RWPE2 (cell line): ENCODE measurements at places on chromosomes 3 and 15.

DNA sequence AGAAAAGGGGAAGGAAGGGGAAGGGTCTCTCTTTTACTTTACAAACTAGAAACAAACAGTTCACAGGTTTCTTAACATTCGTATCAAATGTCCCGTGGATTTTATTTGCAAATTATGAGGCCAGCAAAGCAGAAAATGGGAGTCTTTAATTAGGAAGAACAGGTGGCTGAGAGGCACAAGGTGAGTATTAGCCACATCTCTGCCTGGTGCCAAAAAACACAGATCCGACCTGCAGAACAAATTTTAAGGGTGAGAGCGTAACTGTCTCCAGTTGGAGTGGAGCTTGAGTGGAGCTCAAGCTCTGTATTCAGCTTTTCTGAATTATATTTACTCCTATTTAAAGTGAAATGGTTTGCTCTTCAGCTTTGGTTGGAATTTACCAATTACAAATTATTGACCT lies 1004.9 kb downstream of the FHIT start:
- DNase-seq = no peak

DNA sequence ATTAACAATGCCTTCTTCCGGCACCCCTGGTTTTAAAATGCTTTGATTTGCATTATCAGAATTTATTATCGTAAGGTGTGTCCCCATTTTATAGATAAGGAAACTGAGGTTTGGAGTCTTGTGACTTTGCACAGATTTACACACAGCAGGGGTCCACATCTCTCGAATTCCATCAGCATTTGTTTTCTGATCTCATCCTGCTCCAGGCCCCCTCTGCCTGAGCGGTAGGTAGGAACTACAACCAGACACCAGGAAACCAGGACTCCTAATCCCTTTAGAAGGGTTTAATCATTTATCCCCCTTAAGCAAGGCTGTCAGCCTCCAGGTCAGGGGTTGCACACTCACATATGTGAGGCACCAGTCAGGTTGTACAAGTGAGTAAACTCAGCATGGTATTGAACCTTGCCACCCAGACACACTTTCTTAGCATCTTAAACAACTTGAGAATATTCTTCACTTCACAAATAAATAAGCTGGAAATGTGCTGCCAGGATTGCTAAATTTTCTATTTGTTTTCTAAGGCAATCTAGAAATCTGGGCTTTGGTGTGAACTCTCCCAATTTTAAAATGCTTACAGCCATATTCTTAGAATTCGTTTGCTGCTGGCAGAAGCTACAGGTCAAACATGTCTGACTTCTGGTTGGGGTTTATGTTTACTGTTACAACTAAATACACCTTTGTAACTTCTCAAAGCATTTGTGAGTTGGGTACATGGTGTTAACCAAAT lies 31.7 kb upstream of the CMTM7 start:
- DNase-seq = no peak

- DNase-seq = no peak
Observed at GRCh38 chr15:51678096-51678495, 3.2 kb upstream of the SCG3 start.

- no peak for DNase-seq
Observed at GRCh38 chr15:93719921-93720351, 511.4 kb upstream of the MCTP2 start.

DNA sequence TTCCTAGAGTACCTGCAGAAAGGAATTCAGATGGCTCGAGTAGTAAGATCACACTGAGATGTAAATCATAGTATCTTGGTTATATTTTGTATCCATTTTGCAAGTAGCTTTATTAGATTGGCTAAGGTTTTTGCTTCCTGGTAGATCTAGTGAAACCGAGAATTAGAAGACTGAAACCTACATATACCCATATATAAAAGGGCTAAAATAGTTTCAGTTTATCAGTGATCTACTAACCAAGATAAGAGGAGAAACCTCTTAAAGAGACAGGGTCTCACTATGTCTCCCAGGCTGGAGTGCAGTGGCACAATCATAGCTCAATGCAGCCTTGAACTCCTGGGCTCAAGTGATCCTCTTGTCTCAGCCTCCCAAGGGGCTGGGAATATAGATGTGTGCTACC lies 135.3 kb downstream of the PCCB start:
- DNase-seq = no peak

- no peak for DNase-seq
Observed at GRCh38 chr15:36571301-36571700, 8.1 kb upstream of the CDIN1 start.

GRCh38 chr3:74304424-74304823 lies 310.0 kb downstream of the CNTN3 start:
- no peak for DNase-seq

GRCh38 chr3:8239718-8240695 lies 261.6 kb upstream of the LMCD1 start:
- no peak for DNase-seq
